Stimulated activated CD8-positive, alpha-beta memory T cell treated with anti-CD3 and anti-CD28 coated beads, Interleukin-4, amount 100 ng/mL, for 1 hour (primary cell): ENCODE measurements at places on chromosomes 1 and 21.

GRCh38 chr1:189834813-189835212 is 642.9 kb downstream of the BRINP3 start:
- no peak for DNase-seq

DNA sequence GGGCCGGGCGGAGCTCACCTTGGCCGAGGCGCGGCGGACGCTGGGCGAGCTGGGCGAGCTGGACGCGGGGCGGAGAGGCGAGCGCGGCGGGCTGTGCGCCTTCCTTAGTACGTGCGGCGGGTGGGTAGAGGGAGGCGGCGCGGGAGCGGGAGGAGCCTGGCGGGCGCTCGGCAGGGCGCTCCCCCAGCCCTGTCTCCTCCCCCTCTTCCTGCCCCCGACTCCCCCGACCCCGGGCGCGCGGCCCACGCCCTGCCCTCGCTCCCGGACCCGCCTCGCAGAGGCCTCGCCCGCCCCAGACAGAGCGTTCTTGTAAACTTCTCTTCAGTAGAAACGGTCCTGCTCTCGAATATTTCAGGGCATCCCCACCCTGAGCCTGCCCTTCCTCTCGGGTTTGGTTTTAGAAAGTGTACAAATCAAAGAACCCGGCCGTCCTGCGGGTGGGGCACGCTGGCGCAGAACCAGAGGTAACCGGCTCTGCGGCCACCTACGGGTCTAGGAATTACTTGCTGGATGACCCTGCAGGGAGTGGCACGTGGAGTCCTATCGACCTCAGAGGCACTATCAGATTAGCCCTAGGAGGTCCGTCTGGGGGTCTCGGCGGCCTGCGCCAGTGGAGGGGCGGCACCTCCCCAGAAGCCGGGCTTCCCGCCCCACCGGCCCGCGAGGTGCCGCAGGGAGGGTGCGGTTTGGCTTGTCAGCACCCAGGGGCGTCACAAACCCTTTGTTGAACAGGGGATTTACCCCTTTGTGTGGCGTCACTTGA is at the start of gene S100A10:
Gene S100A10 (minus strand): TSS at position 126 of the 763 bp plus-strand sequence. CDS start 7,629 bp downstream, outside the sequence.
- DNase-seq, result peak; percentile 47

DNA sequence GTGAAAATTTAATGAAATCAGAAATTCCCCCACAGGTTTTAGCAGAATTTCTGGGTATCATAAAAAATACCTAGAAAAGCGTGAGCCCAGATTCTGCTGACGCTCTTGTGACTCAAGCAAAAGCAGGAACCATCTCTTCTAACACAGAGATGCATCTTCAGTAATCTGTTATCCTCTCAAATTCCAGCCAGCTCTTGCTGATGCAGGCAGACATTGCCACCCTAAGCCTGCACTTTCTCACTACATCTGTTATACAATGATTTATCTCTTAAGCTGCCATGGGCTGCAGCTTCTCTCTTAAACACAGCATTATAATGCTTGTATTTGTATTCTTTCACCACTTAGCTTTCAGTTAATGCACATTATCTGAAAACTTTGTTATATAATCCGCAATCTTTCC is 113.0 kb upstream of the RGS1 start:
- no peak for DNase-seq

DNA sequence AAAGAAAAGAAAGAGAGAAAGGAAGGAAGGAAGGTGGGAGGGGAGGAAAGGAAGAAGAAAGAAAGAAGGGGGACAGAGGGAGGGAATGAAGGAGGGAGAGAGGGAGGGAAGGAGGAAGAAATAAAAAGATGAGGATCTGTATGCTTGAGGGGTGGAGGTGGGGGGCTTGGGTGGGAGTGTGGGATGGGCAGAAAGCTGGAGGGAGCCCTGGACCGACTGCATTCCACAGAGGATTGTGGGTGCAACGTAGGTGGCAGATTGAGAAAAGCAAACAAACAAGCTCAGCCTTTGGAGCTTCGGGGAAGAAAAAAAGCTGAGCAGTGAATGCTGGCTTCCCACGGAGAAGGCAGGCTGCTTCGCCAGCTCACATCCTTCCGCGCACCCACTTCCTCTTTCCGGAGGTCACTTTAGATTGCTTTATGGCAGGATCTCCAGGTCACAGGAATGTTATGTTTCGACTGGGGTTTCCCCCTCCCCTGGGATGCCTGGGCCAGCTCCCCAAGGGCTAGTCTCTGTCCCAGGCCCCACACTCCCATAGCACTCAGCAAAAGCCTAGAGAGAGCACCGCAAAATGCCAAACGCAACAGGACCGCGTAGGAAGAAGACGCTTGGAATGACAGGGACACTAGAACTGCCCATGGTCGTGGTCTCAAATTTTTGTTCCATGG is 20.7 kb upstream of the LGALS8 start:
- no peak for DNase-seq

- DNase-seq, result no peak
These were observed at the start of gene EDN2 for GRCh38 chr1:41484402-41485241. TSS of gene EDN2 (minus strand) at chr1:41484683. CDS start at chr1:41484601, 82 bp downstream.

DNA sequence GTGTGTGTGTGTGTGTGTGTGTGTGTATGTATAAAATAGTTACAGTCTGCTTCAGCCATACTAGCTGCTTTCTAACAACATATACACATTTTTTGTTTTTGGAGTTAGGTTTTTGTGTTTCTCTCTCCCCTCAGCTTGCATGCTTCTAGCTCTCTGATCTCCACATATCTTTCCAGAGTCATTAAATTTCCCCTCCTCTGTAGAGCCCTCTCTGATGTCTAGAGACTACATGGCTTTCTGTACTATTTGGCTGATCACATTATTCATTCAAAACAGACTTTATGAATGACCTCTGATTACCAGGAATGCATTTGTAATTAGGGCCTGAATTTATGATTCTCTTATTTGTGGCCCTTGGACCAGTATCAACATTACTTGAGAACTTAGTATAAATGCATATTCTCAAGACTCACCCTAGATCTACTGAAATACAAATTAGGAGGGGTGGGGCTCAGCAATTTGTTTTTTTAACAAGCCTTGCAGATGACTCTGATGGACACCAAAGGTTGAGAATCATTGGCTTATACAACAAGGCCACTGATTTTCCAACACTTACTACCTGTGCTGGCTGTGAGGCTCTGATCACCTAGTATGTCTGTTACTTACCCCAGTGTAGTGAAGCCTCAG is 104.5 kb downstream of the PTBP2 start:
- DNase-seq, result no peak

- no peak for DNase-seq
These were observed 39.7 kb downstream of the ZC3H11B start for GRCh38 chr1:219573158-219573557.

DNA sequence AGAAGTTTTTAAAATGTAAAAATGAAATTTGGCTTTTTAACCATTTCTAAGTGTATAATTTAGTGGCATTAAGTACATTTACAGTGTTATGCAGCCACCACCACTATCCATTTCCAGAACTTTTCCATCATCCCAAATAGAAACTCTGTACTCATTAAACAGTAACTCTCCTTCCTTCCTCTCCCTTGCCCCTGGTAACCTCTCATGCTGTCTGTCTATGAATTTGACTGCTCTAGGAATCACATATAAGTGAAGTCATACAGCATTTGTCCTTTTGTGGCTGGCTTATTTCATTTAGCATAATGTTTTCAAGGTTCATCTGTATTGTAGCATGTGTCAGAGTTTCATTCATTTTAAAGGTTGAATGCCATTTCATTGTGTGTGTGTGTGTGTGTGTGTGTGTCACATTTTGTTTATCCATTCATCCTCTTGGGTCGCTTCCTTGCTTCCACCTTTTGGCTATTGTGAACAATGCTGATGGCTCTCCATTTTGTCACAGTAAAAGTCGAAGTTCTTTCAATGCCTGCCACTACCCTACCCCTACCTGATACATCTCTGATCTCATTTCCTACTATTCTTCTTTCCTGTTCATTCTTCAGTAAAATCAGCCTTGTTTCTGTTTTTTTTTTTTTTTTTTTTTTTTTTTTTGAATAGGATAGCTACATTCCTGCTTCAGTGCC is 45.3 kb downstream of the F3 start:
- no peak for DNase-seq

DNA sequence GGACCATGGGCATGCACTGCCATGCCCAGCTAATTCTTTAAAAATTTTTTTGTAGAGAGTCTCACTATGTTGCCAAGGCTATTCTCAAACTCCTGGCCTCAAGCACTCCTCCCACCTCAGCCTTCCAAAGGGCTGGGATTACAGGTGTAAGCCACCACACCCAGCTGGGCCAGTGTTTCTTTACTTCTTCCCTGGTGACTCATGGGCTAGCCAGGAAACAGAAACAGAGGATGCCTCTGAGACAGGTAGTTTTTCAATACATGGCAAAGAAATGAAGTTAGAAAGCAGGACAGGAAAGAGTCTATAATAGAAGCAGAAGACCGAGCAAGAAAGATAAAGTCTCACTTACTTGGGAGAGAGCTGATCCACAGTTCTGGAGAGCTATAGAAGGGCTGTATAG is 7.6 kb upstream of the C1orf74 start:
- DNase-seq, result no peak

GRCh38 chr21:42401154-42401553 is 2.5 kb upstream of the UBASH3A start:
- DNase-seq, result no peak

- DNase-seq, result no peak
These were observed 54.6 kb downstream of the F3 start for GRCh38 chr1:94486990-94487389.

DNA sequence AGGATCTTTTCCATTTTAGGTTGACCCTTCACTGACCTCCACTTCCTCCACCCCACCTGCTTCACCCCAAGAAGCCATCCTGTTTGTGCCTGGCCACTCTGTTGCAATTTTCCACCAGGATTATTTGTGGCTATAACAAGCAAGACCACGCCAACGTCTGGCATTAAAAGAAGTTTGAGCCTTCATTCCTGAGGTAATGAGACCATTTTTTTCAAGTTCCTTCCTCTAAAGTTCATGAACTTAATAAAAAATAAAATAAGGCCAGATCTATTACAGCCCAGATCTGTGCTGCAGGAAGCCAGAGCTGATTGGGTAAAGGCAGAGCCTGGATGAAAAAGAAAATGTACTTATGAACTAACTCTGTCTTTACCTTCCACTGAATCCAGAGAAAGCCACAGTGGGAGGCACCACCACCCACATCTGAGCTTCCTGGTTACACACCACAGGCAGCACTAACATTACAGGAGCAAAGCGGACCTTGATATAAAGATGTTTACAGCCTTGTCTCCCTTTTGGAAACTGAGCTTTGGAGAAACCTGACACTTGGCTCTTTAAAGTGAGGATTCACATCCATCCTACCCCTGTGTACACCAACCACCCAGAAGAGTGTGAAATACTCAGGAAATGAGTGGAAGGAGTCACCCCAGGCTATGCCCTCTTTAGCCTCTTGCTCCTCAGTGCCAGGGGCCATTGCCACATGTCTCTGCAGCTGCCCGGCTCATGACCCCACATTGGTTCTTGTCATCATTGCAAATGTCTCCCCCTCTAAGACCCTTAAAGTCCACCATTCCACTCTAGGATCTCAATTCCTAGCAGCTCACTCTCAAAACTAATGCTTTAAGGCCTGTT is 293.6 kb downstream of the PLPP3 start:
- DNase-seq, result no peak

- no peak for DNase-seq
These were observed 303.0 kb downstream of the NTNG1 start for GRCh38 chr1:107443860-107444259.

DNA sequence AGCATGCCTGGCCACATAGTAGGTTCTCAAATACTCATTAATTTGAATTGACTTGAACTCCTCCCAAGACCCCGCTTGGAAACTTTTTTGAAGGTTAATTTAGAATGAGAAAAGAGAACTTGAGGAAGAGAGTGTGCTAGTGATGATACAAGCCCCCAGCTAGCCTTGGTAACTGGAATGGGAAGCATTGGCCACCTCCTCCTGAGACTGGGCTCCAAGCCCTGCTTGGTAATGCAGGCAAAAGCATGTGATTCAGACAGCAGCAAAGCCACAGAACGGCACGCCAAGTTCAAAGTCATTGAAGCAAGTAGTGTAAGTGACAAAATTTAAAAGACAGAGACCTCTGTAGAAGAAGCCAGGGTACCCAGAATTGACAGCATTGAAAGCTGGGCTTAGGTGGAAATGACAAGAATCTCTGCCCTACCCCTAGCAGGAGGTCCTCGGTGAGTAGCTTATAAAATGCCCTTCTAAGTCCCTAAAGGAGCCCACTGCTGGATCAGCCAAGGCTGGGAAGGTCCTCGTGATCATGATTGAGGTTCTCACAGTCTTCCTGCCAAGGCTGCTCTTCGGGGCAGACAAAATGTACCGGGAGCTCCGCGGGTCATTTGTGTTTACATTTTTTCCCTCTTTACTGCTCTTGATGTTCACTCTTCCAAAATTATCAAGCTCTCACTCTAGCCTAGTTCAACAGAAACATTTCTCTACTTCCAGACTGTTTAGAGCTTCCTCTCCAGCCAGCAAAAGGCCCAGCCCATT is 99.4 kb downstream of the TSEN15 start:
- DNase-seq, result no peak

GRCh38 chr1:239527051-239527693 is 140.8 kb downstream of the CHRM3 start:
- DNase-seq, result no peak

DNA sequence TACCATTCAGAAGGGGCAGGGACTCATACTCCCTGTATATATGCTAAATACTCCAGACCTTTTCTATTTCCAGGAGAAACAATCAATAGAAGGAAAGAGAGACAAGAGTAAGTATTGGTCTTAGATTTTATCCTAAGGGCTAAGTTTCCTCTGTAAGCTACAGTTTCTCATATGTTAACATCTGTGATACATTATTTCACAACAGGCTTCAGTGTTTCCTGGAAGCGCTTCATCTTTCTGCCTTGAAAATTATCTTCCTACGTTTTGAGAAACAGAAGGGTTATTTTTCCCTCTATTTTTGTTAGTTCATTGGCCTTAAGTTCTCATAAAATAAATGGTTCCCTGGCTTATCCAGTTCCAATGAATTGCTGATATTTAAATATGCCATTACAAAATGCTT is 15.6 kb downstream of the FMO1 start:
- no peak for DNase-seq

DNA sequence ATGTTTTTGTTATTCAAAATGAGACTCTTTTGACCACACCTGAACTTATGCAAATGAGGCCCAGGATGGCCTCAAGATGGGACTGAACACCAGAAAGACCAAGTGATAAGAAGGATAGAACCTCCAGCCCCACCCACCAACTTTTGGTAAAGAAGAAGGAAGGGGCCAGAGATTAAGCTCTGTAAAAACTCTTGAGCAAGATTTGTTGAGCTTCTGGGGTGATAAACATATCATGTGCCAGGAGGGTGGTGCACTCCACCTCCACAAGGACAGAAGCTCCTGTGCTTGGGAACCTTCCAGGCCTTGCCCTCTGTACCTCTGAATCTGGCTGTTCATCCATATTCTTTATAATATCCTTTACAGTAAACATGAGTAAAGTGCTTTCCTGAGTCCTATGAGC is 5.3 kb downstream of the RSPH1 start:
- no peak for DNase-seq
